Glomerular endothelial cell (primary cell): ENCODE measurements at places on chromosomes 1 and 21. TPM values are rescaled to one million over a fixed set of nuclear protein-coding genes. Genes with fewer than 3 reads are reported as not detected.

DNA sequence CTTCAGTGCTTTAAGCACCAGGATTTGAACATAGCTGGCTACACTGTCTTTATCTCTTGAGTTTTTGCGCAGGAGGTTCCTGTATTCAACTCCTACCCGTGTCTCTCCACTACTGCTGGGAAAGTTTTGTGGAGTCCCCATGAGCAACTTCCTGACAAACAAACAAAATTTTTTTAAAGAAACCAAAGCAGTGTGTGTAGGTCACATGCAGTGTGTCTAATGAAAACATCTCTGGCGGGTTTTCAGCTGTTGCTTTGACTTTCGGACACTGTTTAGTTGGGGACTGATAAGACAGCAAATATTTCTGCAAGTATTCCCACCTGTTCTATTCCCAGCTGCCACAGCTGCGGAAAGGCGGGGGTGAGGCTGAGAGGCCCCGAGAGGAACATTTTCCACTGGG is 2.0 kb downstream of the PSEN2 start:
- peak; percentile 34 for DNase-seq

GRCh38 chr1:90862782-90863181 is 145.7 kb upstream of the BARHL2 start:
- no peak for DNase-seq

GRCh38 chr1:184358256-184358655 is 28.6 kb upstream of the C1orf21 start:
- DNase-seq, result no peak

GRCh38 chr1:226960256-226960655 is 20.2 kb downstream of the COQ8A start:
- no peak for DNase-seq

DNA sequence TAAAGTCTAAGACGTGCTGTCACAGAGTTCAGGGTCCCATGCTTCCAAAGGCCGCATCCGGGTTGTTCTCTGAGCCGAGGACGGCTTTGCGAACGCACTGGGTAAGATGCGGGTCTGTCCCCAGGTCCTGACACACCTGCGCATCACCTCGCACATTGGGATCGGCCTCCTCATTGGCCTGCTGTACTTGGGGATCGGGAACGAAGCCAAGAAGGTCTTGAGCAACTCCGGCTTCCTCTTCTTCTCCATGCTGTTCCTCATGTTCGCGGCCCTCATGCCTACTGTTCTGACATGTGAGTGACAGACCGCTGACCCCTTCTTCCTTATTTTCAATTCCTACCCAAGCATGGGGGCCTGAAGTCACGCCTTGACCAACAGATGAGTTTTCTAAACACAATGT is 25.3 kb downstream of the TFF3 start:
- DNase-seq, result no peak

GRCh38 chr1:16172964-16173446 is 17.1 kb upstream of the EPHA2 start:
- no peak for DNase-seq

DNA sequence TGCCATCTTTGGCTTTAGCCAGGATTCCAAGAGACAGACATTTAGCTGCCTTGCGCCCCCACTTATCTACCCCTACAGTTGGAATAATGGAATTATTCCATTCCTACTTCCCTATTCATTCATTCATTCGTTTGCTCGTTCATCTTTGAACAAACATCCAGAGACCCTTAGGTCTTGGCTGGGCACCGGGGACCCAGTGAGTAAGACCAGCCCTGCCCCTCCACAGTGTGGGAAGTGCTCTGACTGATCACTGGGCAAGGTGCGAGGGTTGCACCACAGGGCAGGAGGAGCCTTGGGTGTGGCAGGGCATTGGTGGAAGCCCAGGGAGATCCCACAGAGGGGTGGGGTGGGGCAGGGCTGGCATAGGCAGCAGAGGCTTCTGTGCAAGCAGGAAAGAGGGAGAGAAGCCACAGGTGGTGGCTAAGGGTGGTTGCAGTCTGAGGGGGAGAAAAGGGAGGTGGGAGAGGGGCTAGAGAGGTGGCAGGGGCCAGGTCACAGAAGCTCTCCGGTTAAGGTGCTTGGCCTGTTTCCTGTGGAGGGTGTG is 35.0 kb upstream of the TMEM61 start:
- DNase-seq, result no peak

DNA sequence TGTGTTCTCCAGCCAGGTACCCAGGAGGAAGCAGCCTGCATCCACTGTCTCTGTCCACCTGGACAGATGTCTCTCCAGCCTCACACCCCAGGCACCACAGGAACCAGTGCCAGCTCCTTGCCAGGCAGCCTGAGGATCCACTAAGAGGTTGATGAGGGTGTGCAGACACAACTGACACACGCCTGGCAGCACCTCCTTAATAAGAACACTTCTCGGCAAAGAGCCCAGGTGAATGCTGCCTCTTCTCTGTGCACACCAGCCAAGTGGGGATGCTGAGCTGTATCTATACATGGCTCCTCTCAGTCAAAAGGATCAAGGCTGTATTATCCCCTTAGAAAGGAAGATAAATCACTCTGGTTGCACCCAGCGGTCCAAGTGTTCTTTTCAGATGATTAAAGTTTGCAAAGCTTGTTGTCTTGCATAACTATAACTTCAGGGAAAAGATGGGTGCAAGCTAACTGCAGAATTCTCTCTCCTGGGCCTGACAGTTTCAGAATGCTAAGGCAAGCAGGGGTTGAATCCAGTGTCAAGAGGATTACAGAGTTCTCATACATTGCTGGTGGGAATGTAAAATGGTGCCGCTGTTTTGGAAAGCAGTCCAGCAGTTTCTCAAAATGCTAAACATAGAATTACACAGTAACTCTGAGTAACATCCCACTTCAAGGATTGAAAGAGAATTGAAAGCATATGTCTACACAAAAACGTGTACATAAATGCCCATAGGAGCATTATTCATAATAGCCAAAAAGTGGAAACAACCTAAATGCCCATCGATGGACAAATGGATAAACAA is 3.7 kb upstream of the CAPN8 start:
- DNase-seq, result no peak

DNA sequence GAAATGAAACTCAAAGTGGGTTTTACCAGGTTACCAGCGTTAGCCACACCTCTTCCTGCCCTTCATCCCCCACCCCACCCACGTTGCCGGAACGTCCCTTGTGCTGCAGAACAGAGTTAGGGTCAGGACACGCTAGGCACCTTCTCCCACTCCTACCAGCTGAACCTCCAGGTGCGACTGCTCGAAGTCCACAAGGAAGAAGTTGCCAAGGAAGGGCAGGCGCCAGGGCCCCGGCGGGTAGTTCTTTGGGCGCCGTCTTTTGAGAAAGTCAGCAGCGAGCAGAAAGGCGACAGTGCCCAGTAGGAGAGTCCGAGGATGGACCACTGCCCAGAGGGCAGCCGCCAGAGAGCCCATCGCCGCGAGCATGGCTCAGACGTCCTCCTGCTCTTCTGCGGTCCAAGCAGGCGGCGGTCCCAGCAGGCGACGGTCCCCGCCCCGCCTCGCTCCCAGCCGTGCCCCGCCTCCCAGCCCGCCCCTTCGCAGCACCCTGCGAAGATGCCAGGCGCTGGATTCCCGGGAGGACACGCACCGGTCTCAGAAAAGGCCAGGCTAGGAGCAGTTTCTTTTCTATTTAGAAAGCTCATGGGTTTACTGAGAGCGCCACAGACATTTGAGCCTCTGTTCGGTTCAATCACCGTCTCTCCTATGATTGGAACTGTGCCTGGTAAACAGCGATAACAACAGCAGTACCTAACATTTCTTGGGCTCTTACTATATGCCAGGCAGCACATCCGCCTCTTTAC is at the start of gene CYP2J2:
TSS of gene CYP2J2 (minus strand) at position 393 of the 743 bp plus-strand sequence. CDS start at position 366, 27 bp downstream.
- no peak for DNase-seq

- DNase-seq, result no peak
Measured at GRCh38 chr1:241645199-241645598, 5.0 kb upstream of the CHML start.

GRCh38 chr1:27689423-27690173 is 17.6 kb upstream of the IFI6 start:
- DNase-seq, result no peak

GRCh38 chr1:185987611-185988321 is 253.6 kb downstream of the HMCN1 start:
- DNase-seq, result no peak

DNA sequence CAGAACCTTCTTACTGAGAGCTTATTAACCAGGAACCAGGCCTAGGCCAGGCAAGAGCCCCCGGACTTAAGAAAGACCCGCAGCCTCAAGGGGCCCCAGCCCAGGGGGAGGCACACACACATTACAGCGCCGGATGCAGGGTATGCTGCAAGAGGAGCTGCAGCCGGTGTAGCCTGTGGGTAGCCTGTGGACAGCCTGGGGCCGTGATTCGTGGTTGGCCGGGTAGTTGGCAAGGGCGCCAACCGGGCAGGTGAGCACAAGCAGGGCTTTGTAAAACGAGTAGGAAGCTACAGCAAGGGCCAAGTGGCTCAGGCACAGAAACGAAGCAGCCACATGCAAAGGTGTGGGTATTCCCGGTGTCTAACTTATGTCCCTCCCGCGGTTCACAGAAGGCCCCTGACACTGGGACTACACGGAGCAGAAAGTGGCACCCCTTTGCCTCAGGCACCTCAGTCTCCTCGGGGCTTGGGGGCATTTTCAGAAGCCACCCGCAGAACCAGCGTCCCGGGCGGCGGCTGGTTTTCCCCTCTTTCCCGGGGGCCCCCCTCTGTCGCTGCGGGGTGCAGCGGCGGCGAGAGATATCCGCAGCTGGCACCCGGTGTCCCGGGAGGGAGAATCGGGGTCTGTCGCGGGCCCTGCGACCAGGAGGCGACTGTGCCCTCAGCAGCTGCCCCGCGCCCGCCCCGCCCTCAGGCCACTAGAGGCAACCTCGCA is 40.8 kb downstream of the KIAA1614 start:
- no peak for DNase-seq

DNA sequence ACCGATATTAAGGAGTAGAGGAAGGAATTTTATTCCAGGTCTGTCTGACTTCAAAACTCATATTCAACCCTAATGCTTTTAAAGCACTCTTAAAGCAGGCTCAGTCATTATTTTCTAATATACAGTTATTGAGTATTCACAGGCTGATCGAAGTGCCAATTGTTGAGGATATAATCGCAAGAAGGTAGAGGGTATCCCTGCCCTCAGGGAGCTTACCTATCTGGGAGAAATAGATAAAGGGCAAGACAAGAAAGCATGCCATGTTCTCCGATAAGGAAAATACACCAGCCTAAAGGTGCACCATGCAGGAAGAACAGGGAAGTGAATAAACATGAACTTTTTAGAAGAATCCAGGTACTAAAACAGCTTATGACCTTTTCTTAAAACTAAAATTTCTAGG is 361.2 kb downstream of the SMYD3 start:
- DNase-seq, result no peak

DNA sequence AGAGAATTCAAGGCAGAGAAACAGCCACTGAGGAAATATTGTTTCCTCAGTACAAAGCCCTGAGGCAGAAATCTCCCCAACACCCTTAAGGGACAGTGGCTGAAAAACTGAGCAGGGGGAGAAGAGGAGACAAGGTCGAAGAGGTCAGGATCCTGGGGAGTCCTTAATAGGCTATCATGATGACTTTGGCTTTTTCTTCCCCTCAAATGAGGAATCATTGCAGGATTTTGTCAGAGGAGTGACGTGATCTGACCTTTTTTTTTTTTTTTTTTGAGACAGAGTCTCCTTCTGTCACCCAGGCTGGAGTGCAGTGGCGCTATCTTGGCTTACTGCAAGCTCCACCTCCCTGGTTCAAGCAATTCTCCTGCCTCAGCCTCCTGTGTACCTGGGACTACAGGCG is 10.2 kb downstream of the MAP7D1 start:
- DNase-seq, result no peak

DNA sequence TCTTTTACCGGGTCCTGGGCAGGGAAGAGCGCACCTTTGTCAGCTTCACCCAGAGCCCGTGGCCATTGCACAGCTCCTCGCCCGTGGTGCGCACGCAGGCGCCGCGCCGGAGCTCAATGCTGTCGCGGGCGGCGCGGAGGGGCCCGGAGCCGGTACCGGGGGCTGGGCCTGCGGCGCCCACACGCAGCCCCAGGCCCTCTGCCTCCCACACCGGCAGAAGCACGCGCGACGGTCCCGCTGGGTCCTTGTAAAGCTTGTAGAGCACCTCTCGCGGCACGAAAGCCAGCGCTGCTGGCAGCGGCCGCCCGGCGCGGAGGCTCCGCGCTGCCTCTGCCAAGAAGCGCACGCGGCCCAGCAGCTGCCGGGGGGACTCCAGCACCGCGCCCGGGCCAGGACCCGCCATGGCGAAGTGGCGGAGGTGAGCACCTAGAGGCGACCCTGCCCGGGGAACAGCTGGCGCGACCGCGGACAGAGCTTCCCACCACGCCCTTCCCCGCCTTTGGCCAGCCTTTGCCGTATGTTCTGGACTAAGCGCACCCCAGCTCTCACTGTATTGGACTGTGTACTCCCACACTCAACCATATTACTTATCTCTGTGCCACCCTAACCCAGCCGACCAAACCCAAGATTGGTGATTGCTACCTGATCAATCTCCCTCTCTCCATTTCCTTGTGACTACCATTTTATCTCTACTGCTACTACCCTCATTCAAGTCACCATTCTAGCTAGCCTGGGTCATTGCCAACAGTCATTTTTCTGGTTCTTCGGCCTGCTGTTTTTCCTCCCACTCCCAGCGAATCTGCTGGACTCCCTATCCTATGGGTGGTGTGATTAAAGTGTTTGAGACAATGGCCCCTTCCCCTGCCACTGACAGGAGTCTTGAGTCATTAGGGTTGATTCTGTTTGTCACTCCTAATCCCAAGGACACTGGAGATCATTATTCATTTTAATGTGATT is at the start of gene HECTD3:
TSS of gene HECTD3 (minus strand) at position 470 of the 957 bp plus-strand sequence. CDS start at position 403, 67 bp downstream.
- peak; percentile 20 for DNase-seq

DNA sequence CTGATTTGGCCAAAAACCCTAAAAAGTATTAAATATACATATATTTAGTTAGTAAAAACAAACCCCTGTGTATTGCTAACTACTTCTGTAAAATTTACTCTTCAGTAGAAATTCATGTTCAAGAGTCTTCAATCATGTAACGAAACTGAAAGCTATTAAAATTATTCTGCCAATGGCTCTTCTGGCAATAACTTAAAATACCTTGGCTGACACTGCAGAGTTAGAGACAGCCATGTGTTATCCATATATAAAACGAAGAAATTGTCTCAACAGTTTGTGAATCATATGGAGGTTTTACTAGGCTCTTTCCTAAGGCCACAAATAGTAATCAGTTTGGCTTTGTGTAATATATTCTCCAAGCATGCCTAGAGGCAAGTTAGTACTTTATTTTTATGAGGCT is 357.2 kb downstream of the COL11A1 start:
- no peak for DNase-seq

GRCh38 chr21:22609802-22610201 is 1611.6 kb downstream of the NCAM2 start:
- DNase-seq, result no peak

DNA sequence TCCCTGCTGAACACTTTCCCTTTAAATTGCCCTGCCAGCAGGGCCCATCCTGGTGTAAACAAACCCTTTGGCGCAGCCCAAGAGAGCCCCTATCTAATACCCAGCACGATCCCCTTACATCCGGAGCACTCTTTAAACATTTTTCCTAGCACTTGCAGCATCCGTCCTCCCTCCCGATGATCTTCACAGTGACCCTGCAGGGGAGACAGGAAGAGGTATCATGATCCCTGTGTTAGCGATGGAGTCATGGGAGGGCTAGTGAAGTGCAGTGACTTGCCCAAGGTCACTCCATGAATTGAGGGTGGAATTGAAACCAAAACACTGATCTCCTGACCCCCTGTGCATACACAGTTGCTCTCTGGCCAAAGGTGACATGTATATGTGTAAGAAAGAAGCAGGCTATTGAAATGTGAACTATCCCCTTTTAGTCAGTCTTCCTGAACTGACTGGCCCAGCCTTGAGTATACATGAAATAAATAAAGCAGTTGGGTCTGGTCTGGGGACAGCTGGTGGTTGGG is 9.8 kb upstream of the KCNQ4 start:
- no peak for DNase-seq

The A3GALT2 gene
- not detected in 2 replicates for total RNA-seq

The THEM5 gene
- total RNA-seq, result not detected in 2 replicates

The NTNG1 gene
- 25.8 and 42.3 TPM in 2 replicates for total RNA-seq

The RIPPLY3 gene
- 0.10 TPM in 1 of 2 replicates, not detected in the other for total RNA-seq

The SFN gene
- 4.2 TPM in 1 of 2 replicates, not detected in the other for total RNA-seq

The KPRP gene
- total RNA-seq, result not detected in 2 replicates
